ENCODE measurements at places on chromosomes 4 and X.

DNA sequence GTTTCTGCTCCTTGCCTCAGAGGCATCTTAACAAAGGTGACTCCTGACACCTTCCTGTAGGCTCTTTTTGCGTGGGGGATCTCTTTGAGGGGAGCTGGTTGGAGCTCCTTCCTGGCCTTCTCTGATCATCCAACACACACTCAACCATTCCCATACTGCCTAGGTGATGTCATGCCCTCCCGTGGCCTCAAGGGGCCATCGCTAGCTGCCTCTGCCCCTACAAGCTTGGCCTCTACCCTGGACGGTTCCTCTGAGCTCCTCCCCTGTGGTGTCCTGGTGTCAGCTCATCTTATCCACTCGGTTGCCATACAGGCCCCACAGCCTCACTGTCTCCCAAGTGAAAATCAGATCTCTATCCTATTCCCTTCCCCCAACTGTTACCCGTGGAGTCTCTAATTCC is 13.7 kb upstream of the ZNF185 start:
- no peak for DNase-seq

GRCh38 chr4:164550989-164551712 is 202.8 kb upstream of the SMIM31 start:
- DNase-seq: no peak

DNA sequence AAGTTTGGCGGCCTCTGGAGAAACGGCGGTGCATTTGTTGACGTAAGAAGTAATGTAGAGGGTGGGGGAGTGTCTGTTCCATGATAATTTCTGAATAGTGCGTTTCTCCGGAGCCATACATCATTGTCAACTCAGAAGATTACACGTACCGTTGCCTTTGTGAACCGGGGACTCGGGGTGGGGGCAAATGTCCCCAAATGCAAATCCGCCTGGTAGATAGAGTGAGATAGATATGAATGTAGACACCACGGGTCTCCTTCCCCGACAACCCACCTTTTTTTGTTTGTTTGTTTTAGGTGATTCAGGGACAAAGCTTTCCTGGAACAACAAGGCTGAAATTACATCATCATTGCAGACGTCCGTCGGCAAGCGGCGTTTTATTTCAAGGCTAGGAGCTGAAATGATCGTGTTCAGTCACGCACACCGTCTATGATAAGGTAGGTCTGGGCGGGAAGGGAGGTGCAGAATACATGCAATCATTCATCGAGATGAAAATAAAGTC is 96.0 kb upstream of the PPP2R3B start:
- DNase-seq: no peak

DNA sequence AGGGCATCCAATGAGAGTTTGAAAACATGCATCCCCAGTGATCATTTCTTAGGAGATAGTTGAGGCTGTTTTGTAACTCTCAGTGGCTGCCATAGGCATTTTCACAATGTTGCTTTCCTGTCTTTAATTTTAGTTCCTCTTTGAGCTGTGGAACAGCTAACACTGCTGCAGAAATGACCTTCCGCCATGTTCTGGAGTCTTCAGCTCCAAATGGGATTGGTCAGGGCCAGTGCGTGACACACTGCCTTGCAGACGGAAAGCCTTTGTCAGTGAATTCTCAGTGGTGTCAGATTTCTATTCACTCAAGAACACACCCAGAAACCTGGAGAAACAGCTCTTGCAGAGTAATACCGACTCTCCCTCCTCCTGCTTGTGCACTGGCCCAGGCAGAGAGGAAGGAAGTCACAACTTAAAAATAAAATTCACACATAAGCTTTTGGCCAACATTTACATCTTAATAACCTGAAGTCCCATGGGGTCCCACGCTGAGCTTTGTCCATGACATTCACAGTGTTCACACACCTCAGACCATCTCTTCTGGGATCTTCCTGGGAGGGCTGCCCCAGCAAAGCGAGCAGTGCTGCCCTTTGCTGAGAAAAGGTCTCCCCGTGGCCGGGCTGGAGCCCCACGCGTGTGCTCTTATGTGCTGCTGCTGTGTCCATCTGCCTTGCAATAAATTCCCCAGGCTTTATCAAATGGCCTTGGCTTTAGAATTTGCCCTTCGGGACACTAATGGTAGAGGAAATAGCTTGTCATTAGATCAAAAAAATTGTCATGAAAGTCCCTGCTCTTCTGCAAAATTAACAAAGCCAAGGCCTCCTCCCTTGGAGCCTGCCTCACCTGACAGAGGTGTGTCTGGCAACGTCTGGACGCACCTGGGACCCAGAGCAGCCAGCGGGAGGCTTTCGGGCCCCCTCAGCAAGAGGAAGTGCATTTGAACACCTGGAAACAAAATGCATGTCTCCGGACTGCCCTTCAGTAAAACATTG is 126.8 kb downstream of the IRF2 start:
- peak; percentile 76 for DNase-seq

GRCh38 chrX:102517326-102517725 is 787 bp upstream of the TMSB15A start:
- peak; percentile 65 for DNase-seq

DNA sequence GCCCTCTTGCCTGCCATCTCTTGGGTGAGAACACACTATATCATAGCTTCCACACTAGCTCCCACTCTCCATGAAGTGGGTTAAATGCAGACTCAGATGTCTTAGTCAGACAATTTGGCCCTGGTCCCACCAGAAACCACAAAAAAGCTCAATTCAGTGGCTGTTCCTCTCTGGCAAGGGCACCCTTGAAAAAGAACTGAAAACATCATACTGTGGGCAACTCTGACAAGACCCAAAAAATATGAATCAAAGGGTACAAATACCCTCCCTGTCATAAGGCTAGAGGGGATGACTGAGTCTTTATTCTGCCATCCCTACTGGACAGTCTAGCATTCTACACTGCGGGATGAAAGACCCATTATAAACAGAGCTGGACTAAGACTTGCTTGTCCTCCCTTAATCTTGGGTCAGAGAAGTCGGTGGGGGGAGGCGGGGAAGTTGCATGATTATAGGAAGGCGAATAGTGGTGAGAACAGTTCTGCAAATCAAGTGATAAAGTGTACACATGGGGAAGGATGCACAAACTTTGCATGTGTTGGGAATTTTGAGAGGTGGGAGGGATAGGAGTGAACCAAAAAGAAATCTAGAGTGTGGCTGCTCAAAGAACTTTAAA is 172.1 kb downstream of the OPHN1 start:
- no peak for DNase-seq

DNA sequence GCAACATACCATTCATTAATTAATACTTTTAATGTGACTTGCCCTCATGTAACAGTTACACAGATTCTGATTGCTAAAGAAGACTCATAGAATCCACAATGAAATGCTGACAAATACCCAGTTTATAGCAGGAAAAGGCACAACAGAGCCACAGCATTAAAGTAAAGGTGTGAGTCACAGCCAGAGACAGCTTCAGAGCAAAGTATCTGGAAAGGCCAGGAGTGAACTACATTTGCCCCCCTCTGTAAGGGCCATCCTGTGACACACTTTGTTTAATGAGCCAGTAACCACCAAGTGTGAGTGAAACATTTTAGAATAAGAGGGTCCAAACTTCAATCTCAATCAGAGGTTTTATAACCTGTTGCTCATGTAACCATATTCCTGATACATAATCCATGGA is 133.8 kb upstream of the TACR3 start:
- no peak for DNase-seq

- DNase-seq: no peak
These were observed 100.2 kb downstream of the MAGEB17 start for GRCh38 chrX:16267431-16267830.

DNA sequence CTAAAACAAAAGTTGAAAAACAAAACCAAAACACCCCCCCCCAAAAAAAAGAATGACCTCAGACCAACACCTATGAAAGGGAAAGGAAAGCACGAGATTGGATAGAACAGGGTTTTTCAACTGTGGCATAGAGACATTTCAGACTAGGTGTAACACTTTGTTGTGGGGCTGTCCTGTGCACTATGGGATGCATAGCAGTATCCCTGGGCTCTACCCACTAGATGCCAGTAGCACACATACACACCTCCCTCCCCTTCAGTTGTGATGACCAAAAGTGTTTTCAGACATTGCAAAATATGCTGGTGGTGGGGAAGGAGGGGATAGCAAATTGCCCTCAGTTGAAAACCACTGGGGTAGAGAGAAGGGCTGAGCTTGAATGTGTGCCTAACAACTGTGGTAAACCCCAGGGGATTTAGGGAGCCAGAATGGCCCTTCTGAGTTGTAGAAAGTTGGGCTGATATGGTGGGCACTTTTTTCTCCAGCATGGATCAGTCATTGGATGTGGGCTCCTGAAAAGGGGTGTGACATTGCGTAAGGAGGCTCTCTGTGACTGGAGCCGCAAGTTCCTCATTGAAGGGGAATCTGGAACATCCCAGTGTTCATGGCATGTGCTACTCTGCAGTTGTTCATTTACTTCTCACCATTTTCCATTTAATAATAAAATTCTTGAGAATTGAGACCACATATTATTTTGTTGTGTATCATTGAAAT is 8.8 kb upstream of the GEMIN8 start:
- no peak for DNase-seq
